ENCODE measurements at places on chromosomes 12 and 14.

- DNase-seq: no peak
These were observed 7.3 kb upstream of the FIGNL2 start for GRCh38 chr12:51855586-51856428.

DNA sequence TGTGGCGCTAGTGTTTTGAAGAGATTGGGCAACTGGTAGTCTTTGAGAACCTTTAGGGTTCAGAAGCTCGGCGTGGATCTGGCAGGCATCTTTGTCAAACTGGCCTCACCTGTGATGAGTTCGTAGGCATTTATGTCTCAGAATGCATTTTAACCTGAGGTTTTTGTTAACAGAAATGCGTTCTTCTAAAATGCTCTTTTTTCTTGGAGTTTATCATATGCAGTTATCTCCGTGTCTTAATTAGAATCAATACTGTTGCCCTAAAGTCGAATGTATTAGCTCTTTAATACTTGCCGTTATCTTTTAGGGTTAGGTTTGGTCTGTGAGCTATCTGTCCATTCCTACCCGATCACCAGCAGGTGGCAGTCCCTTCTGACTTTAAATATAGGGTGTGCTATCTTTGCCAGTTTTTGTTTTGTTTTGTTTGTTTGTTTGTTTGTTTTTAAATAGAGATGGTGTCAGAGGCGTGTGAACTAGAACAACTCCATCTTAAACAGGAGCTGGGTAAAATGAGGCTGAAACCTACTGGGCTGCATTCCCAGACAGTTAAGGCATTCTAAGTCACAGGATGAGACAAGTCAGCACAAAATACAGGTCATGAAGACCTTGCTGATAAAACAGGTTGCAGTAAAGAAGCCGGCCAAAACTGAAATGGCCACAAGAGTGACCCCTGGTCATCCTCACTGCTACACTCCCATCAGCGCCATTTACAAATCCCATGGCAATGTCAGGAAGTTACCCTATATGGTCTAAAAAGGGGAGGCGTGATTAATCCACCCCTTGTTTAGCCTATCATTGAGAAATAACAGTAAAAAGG, 1.4 kb downstream of the ATF1 start:
- peak; percentile 24 for DNase-seq

DNA sequence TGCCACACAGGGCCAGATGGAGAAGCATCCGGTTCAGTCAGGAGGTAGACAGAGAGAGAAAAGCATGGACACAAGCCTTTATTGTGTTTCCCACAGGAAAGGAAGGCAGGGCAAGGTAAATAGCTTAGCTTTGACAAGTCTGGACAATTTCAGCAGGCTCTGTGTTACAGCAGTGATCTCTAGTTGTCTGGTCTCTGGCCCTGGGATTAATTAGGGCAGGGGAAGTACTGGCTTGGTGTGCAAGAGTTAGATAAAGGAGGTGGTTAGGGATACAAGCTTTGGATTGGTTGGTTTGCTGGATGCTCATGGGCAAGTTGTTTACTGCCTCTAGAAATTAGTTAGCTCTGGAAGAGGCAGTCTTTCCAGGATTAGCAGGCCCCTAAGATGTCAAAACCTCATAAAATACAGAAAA, 15.1 kb upstream of the NGDN start:
- no peak for DNase-seq

GRCh38 chr12:75432924-75433323, 42.0 kb downstream of the GLIPR1L2 start:
- no peak for DNase-seq

- no peak for DNase-seq
These were observed 11.3 kb upstream of the SCFD1 start for GRCh38 chr14:30610787-30611343.

- DNase-seq: no peak
These were observed 20.9 kb downstream of the PLEKHA5 start for GRCh38 chr12:19150273-19150900.

- DNase-seq: no peak
These were observed 248.8 kb downstream of the APAF1 start for GRCh38 chr12:98893675-98894411.

DNA sequence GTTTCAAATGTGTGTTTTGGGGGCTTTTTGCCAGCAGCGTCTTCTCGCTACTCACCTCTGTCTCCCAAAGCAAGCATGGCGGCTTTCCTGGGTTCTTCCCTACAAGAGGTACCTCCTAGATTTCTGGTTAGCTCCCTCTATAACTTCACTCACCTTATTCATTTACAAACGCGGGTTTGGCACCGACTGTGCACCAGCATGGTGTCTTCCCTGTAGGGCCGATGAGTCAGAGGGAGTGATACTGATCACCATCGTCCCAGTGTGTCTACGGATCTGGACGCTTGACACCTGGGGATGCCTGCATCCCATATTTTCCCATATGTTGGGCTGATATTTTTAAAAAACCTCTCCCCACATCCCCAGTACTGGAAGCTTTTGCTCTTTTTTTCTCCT, 8.0 kb upstream of the SERPINA12 start:
- no peak for DNase-seq

DNA sequence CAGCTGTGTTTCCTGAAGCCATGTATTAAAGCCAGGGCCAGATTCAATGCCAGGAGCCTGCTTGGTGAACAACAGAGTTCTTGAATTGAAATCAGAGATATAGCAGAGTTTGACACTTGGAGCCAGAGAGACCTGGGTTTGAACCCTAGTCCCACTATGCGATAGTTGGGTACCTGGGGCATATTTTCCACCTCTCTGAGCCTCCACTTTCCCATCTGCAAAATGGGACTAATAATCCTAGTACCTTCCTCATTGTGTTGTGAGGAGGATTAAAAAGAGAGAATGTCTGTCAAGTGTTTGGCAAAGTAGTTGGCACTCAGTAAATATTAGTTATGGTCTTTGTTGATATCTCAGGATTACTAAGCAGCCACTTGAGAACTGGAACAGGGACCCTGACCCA, 6.0 kb upstream of the HRK start:
- no peak for DNase-seq

- no peak for DNase-seq
These were observed 335.7 kb downstream of the RPS29 start for GRCh38 chr14:49250517-49250916.

DNA sequence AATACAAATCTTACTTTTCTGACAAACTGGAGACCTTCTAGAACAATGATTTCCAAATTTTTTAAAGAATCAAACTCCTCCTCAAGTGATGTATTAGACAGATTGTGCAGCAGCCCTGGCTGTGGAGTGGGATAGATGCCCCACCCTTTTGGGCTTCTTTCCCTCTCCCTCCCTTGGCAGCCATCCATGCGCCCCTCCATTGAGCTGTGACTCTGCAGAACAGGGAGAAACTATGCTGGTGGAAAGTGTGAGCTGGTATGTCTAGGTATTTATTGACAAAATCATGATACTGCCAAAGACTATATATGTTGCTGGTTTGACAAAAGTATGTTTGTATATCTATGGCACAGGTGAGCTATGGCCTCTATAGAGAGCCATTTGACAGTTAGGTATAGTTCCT, 138.5 kb downstream of the KTN1 start:
- DNase-seq: no peak

DNA sequence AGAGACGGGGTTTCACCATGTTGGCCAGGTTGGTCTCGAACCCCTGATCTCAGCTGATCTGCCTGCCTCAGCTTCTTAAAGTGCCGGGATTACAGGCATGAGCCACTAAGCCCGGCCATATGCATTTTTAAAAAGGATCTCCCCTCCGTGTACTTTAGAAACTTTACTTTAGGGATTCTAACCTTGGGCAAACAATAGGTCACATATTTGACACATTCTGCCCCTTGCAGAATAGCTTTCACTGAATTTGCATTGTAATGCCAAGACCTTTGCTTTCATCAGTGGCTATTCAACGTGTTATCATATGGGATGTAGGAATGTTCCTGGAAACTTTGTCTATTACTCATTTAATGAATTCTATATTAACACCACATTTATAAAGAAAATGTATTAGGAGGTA, 11.4 kb upstream of the ANKS1B start:
- no peak for DNase-seq

- no peak for DNase-seq
These were observed 52.5 kb downstream of the TMEM132D start for GRCh38 chr12:129851296-129851695.

DNA sequence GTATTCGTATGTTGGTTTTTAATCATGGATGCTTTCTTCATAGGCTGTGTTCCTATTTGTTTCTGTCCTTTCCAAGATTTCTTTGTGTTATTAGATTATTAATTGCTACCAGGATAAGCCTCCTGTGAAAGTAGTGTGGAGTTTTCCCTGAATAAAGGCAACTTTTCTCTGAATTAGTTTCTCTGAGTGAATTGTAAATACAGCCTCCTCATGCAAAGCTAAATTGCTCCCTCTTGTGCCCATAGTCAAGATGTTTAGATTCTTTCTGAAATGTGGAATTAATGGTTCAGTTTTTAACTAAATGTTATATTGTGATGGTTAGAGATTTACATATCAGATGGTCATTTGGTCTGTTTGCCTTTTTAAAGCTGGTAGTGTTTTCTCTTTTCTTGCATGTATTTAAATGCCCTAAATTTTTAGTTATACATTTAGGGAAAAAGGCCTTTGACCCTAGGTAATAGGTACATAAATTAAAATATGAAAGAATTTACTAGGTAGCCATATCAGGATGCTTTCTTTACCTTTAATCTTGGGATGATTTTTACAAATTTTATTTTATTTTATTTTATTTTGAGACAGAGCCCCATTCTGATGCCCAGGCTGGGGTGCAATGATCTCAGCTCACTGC, 8.9 kb downstream of the APAF1 start:
- DNase-seq: no peak

- peak; percentile 36 for DNase-seq
These were observed 35.6 kb downstream of the KRT76 start for GRCh38 chr12:52741375-52742195.

GRCh38 chr14:60163693-60164092, 1.5 kb downstream of the DHRS7 start:
- DNase-seq: no peak

- no peak for DNase-seq
These were observed 88.3 kb upstream of the MDM1 start for GRCh38 chr12:68420225-68421010.

- DNase-seq: no peak
These were observed 29.8 kb downstream of the GPRC5D start for GRCh38 chr12:12922191-12922616.

GRCh38 chr12:52494518-52494917, 1.5 kb upstream of the KRT6A start:
- DNase-seq: no peak

DNA sequence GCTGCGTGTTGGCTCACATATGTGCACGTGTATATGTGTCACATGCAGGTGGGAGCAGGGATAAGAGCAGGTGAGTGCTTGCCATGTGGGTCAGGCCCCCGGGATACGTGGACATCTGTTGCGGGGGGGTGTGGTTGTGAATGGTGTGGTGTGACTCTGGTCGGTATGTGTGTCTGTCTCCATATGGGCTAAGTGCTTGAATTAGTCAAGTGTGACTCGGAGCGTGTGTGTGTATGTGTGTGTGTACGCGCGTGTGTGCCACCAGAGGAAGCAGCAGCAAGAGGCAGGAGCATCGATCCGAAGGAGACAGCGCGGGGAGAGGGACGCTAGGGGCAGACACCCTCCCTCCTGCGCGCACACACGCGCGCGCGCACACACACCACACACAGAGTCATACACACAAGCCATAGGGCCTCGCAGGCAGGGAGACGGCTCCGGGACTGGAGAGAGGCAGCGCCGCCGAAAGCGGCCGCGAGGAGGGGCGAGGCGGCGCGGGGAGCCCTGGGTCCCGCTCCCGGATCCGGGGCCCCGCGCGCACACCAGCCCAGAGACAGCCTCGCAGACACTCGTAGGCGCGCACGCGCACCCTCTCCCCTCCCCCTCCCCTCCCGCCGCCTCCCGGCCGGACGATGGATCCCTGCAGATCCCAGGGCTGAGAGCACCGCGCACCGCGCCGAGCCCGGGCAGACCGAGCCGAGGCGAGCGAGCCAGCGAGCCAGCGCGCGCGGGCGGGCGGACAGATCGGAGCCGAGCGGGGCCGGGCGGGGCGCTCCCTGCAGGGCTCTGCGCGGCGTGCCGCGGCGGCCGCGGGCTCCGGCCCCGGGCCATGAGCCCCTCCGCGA, at the start of gene ASIC1:
ASIC1 (plus strand) TSS at position 597 of the 842 bp plus-strand sequence. CDS start 1,171 bp downstream, outside the sequence.
- no peak for DNase-seq

DNA sequence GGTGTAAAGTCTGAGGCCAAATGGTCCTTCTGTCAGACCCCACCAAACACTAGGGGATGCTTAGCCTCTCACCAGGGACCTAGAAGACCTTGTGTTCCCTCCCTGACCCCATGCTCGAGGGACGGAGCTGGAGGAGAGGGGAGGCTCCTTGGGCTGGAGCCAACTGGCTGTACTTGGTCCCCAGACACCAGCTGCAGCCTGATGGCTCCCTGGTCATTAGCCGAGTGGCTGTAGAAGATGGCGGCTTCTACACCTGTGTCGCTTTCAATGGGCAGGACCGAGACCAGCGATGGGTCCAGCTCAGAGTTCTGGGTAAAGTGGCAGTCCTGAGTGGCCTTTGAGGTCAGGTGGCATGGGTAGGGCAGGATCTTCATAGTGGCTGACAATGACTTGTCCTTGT, 29.0 kb downstream of the PAPLN start:
- no peak for DNase-seq

GRCh38 chr12:47942614-47943225, 20.7 kb upstream of the TMEM106C start:
- DNase-seq: no peak

GRCh38 chr12:59067083-59067482, 146.8 kb upstream of the LRIG3 start:
- DNase-seq: no peak

- DNase-seq: no peak
These were observed 21.6 kb downstream of the BEGAIN start for GRCh38 chr14:100565650-100566049.

- no peak for DNase-seq
These were observed 73.1 kb downstream of the DERA start for GRCh38 chr12:15984097-15984800.

GRCh38 chr12:16611146-16611545, 5.2 kb upstream of the LMO3 start:
- no peak for DNase-seq

DNA sequence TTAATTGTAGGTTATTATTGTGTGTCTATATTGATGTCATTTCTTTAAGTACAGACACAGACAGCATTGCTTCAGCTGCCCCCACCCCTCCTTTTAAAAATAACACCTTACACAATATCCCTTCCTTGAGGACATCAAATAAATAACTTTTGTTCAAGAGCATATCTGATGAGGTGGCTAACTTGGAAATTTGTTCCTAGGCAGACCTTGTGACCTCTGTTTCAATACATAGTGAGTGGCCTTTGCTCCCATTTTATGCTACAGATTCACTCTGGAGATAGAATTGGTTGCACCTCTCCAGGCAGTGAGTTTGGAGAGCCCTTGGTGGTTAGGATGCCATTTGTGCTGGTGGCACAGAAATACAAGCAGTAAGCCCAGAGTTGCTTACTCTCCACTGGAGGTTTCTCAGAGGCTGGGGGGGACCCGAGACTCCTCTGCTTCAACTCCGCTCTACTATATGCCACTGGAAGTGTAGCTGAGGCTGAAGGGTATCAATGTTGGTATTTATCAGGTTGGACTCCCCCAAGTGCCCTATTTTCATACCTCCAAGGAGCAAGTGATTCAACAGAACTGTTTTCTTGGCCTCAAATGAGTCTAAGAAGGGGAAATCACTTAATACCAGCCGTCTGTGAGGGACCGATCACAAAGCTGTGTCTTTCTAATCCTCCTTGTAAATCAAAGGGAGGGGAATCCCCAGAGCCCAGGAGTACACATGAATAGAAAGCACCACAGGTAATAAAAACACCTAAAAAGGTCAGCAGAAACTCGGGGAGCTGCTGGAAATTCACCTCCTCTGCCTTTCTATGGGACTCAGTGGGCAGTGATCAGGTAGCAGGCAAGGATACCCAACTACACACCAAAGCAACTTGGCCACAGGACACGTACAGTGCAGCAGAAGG, 463.1 kb downstream of the RAD51B start:
- DNase-seq: no peak

- DNase-seq: no peak
These were observed 1.9 kb upstream of the KRT18 start for GRCh38 chr12:52946797-52947547.

Data from stimulated activated CD8-positive, alpha-beta memory T cell treated with anti-CD3 and anti-CD28 coated beads, Interleukin-4, amount 100 ng/mL, for 1 hour (primary cell).